ENCODE measurements at places on chromosomes 7 and 10. TPM values are rescaled to one million over a fixed set of nuclear protein-coding genes. Genes with fewer than 3 reads are reported as not detected.

The DLX6 gene
- total RNA-seq, result not detected

The C10orf90 gene
- total RNA-seq, result not detected

The GATAD1 gene
- total RNA-seq, result 35.5 TPM

The C10orf105 gene
- 0.35 TPM for total RNA-seq

The AFAP1L2 gene
- 1.5 TPM for total RNA-seq

The PRF1 gene
- total RNA-seq, result 102 TPM

The NOS3 gene
- total RNA-seq, result 6.8 TPM

The GRM3 gene
- total RNA-seq, result not detected

The SH2D4B gene
- total RNA-seq, result 0.34 TPM

The AGMO gene
- not detected for total RNA-seq

The SPDYE5 gene
- total RNA-seq, result not detected

The CPN1 gene
- total RNA-seq, result not detected

The HECW1 gene
- total RNA-seq, result not detected

The TRAPPC14 gene
- 22.1 TPM for total RNA-seq

The BTBD16 gene
- not detected for total RNA-seq

The SPDYE8 gene
- total RNA-seq, result not detected

The WEE2 gene
- total RNA-seq, result not detected

The TFEC gene
- 0.14 TPM for total RNA-seq

The MYO3A gene
- not detected for total RNA-seq

The CNPY1 gene
- total RNA-seq, result not detected

The AEBP1 gene
- total RNA-seq, result 18.1 TPM

The TMEM273 gene
- 88.0 TPM for total RNA-seq

The LDB1 gene
- total RNA-seq, result 65.1 TPM

The C10orf67 gene
- 0.84 TPM for total RNA-seq

The PLEKHS1 gene
- total RNA-seq, result not detected

The PDE6C gene
- not detected for total RNA-seq

The GARIN1A gene
- 2.7 TPM for total RNA-seq

The HOXA4 gene
- total RNA-seq, result 0.79 TPM

The LRRC17 gene
- not detected for total RNA-seq

The OPN1SW gene
- total RNA-seq, result not detected

The GIMAP7 gene
- 45.1 TPM for total RNA-seq

The ZNF488 gene
- 0.36 TPM for total RNA-seq

The DOCK4 gene
- total RNA-seq, result 0.29 TPM

The MMD2 gene
- total RNA-seq, result not detected

The GPER1 gene
- 0.56 TPM for total RNA-seq

The NUTM2A gene
- total RNA-seq, result 0.19 TPM

The NPC1L1 gene
- total RNA-seq, result 0.12 TPM

The CYP3A7 gene
- not detected for total RNA-seq

The STOX1 gene
- 0.41 TPM for total RNA-seq

The PLAU gene
- 0.44 TPM for total RNA-seq

The SHTN1 gene
- 0.31 TPM for total RNA-seq

The SSC4D gene
- total RNA-seq, result 1.0 TPM

The KCP gene
- total RNA-seq, result 0.21 TPM

The STRIP2 gene
- 79.2 TPM for total RNA-seq

The STEAP1 gene
- total RNA-seq, result 2.0 TPM

The ENTPD7 gene
- 3.9 TPM for total RNA-seq

The SRRM3 gene
- not detected for total RNA-seq

The IFIT1B gene
- total RNA-seq, result not detected

The MEPCE gene
- 66.7 TPM for total RNA-seq

The NXPH1 gene
- total RNA-seq, result not detected

The TAS2R3 gene
- total RNA-seq, result 1.8 TPM

The C7orf33 gene
- not detected for total RNA-seq

The COL28A1 gene
- 0.16 TPM for total RNA-seq

The GPR85 gene
- total RNA-seq, result not detected

The OIT3 gene
- total RNA-seq, result not detected

The PAX4 gene
- not detected for total RNA-seq

The TCAF2 gene
- total RNA-seq, result 44.7 TPM

All from activated T-cell treated with anti-CD3 and anti-CD28 coated beads, Interleukin-2, amount 50 U/mL, for 72 hours (primary cell).